ENCODE measurements at places on chromosomes 13 and 19.
A peak's percentile ranks its signal among the peaks of the same experiment; 100 is the strongest.

DNA sequence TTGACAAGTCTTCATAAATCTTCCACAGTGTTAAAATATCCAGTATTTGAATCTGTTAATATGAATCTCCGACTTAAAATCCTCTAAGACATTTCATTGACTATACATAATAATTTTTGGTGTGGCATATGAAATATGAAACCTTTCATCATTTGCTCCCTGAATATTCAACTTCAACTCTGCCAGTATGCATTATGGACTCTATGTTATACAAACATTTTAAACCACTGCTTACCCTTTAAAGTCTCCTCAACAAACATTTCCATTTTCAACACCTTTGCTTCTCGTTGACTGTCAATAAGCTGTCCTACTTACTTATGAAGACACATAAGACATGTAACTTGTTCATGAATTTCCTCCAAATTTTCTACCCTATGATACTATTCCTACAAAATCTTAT lies 579.4 kb upstream of the SLITRK6 start:
- no peak for DNase-seq

GRCh38 chr19:13781547-13781946 lies 7.3 kb downstream of the C19orf53 start:
- DNase-seq, result peak; percentile 93

DNA sequence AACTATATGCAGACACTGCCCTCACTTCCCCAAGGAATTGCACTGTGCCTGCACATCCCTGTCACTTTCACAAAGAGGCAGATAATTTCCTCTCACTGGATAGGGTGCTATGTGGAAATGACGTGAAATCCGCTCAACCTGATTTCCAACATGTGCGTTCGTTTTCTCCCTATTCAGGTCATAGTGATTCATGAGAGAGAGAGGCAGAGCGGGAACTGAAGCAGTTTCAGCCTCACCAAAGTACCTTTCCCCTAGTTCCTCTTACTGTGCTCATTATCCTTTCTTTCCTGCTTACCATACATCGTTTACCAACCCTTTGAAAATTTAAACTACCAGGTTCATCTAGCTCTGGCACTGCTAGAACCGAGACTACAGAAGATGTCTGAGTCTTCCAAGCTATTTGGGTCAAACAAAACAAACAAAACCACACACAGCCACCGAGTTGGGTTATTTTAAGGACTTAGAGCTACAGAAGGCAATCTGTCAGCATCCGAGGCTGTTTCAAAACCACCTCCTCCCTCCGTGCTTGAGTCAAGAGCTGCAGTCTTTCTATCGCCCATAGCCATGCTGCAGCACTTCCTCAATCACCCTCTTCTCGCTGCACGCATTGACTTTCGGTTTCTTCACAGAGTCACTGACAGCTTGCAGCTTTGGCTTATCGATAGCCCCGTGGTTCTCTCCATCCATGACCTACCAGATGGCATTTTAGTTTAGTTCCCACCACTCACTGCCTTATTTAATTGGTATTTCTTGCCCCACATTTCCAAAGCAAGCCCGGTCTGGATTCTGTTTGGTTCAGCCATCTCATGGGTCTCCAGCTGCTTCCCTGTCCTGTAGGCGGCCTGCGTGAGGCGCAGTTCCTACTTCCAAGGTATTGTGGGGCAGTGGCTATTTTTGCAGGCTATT lies 1395.8 kb downstream of the EFNB2 start:
- DNase-seq, result peak; percentile 55

- no peak for DNase-seq
Measured at GRCh38 chr13:25292301-25292700, 5.0 kb upstream of the MTMR6 start.

DNA sequence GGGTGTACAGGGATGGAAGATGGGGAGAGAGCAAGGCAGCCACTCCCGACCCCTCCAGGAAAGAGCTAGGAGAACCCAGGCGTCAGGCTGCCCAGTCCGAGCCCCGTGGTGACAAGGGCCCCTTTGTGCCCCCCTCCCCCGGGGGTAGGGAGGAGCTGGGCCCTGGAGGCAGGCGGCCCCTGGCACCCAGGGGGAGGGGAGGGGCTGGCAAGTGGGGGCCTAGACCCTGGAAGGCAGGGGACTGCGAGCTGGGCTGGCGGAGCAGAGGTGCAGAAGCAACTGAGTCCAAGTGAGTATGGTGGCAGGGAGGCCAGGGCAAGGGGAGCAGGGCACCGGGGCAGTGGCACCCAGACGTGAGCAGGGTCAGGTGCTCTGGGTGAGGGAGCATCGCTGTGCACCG lies at the start of gene MAG:
Gene MAG (plus strand): TSS at position 246 of the 400 bp plus-strand sequence. CDS start 3,248 bp downstream, outside the sequence.
- DNase-seq, result no peak
